Endodermal cell (in vitro differentiated cells): ENCODE measurements at places on chromosomes 5 and 9.

GRCh38 chr5:36585701-36586100 is 20.7 kb upstream of the SLC1A3 start:
- no peak overlapping the region for H3K27ac ChIP-seq
- H3K4me1 ChIP-seq = no peaks in the 10 kb centered on the region
- H3K27me3 ChIP-seq = no peaks in the 10 kb centered on the region
- DNase-seq = no peak
- no peaks in the 10 kb centered on the region for H3K36me3 ChIP-seq

DNA sequence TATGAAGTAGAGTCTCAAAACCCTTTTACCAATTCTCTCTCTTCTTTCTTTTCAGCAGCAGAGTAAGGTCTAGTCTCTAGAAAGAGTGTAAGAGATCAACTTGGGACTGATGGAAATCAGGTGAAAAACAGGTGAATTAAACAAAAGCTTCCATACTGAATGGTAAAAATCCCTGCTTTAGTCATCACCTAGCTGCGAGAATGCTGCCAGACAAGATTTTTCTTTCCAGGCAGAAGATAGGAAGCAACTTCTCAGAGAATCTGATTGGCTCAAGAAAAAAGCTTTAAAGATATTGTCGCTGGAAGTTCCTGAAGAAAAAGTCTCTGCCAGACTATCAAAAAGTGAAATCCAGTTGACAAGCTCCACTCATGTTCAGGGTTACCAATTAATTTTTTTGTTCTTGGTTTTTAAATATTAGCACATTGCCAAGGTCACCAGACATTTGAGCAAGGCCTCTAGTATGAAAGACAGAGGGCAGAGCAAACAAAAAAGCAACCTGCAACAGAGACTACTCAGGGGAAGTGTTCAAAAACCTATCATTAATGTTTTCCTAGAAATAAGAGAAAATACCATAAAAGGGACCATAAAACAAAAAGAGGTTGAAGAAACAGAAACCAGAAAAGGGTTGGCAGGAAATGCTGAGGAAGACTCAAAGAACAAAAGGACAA is 9.3 kb downstream of the CDO1 start:
- H3K27me3 ChIP-seq = no peaks in the 10 kb centered on the region
- H3K27ac ChIP-seq = no peak overlapping the region
- no peak for DNase-seq

DNA sequence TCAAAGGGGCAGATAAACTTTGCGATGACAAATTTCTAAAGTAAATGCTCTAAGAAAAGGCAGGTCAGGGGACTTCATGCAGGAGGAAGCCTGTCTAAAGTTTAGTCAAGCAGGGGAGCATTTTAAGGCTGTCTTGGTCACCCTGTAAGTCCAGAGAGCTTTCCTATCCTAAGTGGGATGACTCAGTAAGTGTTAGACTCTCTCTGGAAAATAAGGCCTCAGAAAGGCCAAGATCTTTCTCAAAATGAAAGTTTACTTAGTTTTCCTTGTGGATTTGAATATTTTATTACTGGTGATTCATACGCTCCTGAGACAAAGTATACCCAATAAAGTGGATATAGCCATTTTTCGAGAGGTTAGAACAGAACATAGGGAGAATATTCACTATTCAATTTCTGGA is 806.9 kb upstream of the CDH9 start:
- no peak for DNase-seq
- H3K27me3 ChIP-seq = no peaks in the 10 kb centered on the region
- H3K4me3 ChIP-seq = no peak overlapping the region
- H3K27ac ChIP-seq = no peak overlapping the region
- no peaks in the 10 kb centered on the region for H3K4me1 ChIP-seq

DNA sequence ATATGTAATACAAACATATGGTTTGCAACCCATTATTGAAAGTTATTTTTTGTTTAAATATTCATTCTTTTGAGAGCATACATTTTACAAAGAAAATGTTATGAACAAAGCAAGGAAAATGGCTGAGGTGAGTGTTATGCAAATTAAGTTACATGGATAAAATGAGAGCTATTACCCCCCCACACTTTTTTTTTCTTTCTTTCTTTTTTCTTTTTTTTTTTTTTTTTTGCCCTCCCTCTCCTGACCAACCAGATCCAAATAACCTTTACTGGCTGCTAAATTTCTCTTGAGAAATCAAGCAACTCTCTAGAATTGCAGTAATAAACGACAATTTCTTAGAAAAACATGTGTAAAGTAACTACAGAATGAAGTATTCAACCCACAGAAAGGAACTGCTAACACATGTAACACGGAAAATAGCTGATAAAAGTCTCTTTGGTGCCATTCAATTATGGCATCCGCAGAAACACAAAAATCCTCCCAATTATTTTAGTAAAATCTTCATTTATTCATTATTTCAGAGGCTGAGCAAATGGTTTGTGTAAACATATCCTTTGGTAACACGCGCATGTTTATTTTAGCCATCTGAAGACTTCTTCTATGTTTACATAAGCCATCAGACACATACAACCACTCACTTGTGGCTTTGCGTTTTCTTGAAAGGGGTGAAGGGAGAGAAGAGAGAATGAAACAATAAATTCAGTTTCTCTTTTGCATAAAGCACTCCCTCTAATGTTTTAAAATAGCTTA is 216.1 kb downstream of the NFIB start:
- H3K4me1 ChIP-seq = no peaks in the 10 kb centered on the region
- no peaks in the 10 kb centered on the region for H3K27me3 ChIP-seq
- no peak for DNase-seq
- H3K36me3 ChIP-seq = no peaks in the 10 kb centered on the region
- peak overlapping the region; percentile 99 for H3K27ac ChIP-seq
- no peak overlapping the region for H3K4me3 ChIP-seq

DNA sequence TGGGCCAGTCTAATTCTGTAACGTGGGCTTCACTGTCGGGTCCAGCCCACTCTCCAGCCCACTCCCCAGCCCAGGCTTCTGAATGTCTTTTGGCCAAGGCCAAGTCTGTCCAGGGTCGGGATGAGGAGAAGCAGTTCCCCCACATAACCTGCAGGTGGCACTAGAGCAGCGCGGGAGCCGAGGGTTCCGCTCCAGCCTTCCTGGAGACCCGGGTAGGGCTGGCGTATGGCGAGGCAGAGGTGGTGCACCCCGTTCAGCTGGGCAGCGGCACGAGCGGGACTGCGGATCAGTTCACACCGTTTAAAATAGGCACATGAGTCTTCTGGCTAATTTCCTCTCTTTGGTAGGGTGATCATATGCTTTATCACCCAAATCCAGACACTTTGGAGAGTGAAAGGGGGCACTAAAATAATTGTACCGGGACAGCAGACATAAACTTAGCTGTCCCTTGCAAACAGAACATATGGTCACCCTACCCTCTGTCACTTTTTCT is 185.9 kb downstream of the MSX2 start:
- H3K36me3 ChIP-seq = no peaks in the 10 kb centered on the region
- no peaks in the 10 kb centered on the region for H3K27me3 ChIP-seq
- no peak overlapping the region for H3K4me3 ChIP-seq

DNA sequence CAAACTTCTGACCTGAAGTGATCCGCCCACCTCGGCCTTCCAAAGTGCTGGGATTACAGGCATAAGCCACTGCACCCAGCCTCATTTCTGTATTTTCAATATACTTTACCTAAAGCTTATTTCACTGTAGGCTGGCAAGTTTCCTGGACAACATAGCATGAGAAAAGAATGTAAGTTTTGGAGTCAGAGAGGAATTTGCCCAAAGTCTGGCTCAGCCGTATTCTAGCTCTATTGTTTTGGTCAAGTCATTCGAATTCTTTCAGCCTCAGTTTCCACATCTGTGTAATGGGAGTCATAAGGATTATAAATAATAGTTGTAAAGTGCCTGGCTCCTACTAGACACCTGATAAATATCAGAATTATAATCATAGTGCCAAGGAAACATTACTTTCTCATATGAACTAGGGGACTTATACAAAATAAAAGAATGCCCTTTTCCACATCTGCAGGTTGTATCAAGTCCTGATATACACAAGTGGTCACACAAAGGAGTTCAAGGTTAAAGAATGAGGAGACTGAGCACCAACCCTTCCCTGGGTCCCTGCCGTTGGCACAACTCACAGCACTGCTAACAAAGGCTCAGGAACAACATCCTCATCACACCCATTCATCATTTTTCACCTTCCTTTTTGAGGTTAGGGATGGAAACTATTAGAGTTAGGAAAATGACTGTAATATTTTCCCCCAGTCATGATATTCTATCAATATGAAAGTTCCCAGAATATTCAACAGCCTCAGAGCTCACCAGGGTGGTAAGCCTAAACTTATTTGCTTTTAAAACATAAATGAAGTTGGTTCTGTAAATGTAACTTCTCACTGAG is 34.6 kb upstream of the RAI14 start:
- H3K27ac ChIP-seq = no peak overlapping the region
- no peaks in the 10 kb centered on the region for H3K27me3 ChIP-seq
- peak; percentile 9 for DNase-seq
- no peak overlapping the region for H3K4me3 ChIP-seq

DNA sequence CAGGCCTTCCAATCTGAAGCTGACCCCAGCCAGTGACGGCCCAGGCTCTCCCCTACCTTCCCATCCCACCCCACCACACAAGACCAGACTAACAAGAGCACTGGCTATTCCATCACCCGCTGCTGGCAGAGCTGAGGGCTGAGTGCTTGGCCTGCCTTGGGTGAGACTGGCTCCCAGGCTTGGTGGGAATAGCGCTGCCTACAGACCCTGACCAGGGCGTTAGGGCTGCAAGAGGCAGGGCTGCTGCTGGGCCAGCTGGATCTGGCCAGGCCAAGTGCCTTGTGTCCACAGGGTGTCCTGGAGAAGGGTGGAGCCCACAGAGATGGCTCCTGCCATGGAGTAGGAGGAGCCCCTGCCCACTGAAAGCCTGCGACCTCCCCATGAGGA is 31.6 kb upstream of the ANGPTL2 start:
- H3K27me3 ChIP-seq = no peaks in the 10 kb centered on the region
- no peak overlapping the region for H3K27ac ChIP-seq
- no peaks in the 10 kb centered on the region for H3K36me3 ChIP-seq

DNA sequence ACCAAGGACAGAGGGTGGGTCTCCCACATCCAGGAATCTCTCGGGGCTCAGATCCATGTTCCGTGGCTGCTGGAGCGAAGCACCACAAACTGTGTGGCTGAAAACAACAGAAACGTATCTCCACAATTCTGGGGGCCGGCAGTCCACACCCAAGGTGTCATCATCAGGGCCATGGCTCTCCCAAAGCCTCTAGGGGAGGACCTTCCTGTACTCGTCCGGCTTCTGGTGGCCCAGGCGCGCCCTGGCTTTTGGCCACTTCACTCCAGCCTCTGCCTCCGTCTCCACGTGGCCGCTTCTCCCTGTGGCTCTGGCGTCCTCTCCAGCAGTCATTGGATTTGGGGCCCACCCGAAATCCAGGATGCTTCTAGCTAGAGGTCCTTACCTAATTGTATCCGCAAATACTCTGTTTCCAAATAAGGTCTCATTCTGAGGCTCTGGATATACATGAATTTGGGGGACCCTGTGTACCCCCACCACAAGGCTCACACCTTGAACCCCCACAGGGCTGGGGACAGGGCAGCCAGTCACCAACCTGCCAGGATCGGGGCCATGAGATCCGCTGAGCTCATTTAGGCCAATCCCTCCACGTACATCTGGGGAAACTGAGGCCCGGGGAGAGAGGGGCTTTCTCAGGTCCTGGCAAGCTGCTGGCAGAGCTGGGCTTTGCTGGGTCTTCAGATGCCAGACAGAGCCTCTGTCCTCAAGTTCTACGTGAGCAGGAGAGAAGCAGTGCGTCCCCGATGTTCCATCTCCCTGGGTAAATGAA is 158.2 kb downstream of the OLFM1 start:
- no peak overlapping the region for H3K4me3 ChIP-seq
- H3K4me1 ChIP-seq = no peaks in the 10 kb centered on the region

DNA sequence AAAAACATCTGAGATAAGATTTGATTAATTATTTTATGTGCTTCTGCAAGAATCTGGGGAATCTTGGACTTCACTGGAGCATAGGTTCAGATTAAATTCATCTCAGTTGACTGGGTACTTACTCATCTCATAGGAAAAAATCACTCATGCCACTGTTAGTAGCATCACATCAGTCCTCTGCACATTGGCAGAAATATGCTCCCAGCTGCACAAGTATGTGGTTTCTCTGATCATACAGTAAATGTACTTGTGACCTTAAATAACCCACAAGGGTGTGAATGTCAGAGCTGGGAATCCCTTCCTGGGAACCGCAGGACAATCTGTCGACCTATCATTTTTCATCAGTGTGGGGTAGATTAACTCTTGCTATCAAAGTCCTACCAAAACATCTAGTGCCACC is 203.7 kb upstream of the SLC24A2 start:
- H3K36me3 ChIP-seq = no peaks in the 10 kb centered on the region
- H3K27me3 ChIP-seq = no peaks in the 10 kb centered on the region
- H3K27ac ChIP-seq = no peak overlapping the region

DNA sequence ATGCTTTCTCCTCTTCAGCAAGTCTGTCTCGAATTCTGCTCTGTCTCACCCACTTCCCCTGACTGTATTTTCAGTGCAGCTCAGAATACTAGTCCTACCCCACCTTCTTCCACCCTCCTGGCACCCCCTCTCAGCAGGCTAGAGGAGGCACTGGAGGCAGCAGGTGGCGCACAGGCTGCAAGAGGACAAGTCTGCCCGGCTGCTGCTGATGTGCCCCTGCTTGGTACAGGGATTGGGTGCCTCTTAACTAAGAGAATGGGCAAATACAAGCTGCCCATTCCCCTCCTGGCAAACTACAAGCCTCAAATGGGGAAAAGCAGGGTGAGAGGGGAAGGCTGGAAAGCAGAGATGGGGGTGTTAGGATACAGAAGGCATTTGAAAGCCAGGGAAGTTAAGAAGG is 5.1 kb downstream of the TLN1 start:
- H3K27ac ChIP-seq = no peak overlapping the region
- peak overlapping the region; percentile 97 for H3K4me3 ChIP-seq
- H3K4me1 ChIP-seq = peaks cover 13% of the 10 kb centered on the region
- peaks cover 42% of the 10 kb centered on the region for H3K36me3 ChIP-seq

DNA sequence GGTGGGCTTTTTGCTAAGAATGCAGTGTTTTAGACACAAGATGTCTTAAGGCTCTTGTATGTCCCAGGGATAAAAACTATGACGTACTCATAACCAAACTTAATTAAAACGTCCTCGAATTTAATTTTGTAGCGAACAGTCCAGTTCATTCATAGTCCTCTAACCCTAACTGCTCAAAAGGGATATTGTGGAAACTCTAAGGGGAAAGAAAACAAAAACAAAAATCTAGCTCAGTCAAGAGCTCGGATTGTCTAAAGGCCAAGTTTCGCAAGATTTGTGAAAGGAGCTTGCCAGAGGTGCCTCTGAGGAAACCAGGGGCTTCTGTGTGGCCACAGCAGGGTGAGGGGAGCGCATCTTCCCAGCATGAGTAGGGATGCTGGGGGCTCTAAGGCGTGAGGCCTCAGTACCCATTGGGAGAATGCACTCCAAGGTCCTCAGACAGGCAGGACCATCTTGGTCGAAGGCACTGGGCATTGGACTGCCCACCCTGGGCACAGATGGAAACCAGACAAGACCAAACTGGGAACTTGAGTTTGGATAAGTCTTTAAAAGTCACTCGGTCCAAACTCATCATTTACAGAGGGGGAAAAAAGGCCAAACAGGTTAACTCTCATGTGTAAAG is 71.8 kb downstream of the PRRT1B start:
- no peak overlapping the region for H3K27ac ChIP-seq
- H3K4me1 ChIP-seq = no peaks in the 10 kb centered on the region
- no peak for DNase-seq
